IgD-negative memory B cell (primary cell): ENCODE measurements at places on chromosomes 16 and 17. TPM values are rescaled to one million over a fixed set of nuclear protein-coding genes. Genes with fewer than 3 reads are reported as not detected.

The MT1H gene
- polyA plus RNA-seq = not detected

The CCL14 gene
- polyA plus RNA-seq = not detected

The C16orf74 gene
- 39.7 TPM for polyA plus RNA-seq

The IQCK gene
- polyA plus RNA-seq = 3.4 TPM

The METTL2A gene
- 18.4 TPM for polyA plus RNA-seq

The PLLP gene
- polyA plus RNA-seq = 1.1 TPM

The CES4A gene
- polyA plus RNA-seq = 1.4 TPM

The PLA2G10 gene
- 0.24 TPM for polyA plus RNA-seq

The TNRC6A gene
- 26.3 TPM for polyA plus RNA-seq

The TBX6 gene
- polyA plus RNA-seq = not detected

The CEP295NL gene
- 1.6 TPM for polyA plus RNA-seq

The DLX4 gene
- not detected for polyA plus RNA-seq

The OTOP3 gene
- not detected for polyA plus RNA-seq

The NOG gene
- 1.3 TPM for polyA plus RNA-seq

The ADAD2 gene
- not detected for polyA plus RNA-seq

The DCXR gene
- 88.3 TPM for polyA plus RNA-seq
